ENCODE measurements at places on chromosomes 13 and 19.

GRCh38 chr13:98856983-98857382, 104.5 kb upstream of the SLC15A1 start:
- DNase-seq = no peak

DNA sequence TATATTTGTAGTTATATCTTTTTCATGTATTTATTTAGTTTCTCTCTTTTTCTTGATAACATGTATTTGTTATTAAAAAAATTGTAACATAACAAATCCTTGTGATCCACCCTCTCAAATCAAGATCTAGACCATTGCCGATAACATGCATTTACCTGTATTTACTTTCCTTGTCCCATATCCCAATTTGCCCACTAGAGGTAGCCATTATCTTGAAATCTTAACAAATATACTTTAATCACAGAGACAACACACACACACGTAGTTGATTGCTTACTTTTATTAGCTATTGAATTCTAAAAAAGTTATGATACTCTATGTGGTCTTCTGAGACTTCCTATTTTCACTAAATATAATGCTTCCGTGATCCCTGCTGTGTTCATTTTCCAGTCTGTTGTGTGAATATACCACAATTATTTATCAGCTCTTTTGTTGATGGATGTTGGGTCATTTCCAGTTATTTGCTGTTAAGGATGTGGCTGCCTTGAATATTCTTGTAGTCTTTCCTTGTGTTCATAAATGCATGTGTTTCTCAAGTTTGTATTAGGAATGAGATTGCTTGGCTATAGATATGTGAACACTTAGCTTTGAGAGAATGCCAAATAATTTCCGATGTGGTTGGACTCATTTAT, 31.3 kb upstream of the ZMYM2 start:
- no peak for DNase-seq

- no peak for DNase-seq
Observed at GRCh38 chr13:74070065-74070464, 64.1 kb downstream of the KLF12 start.

DNA sequence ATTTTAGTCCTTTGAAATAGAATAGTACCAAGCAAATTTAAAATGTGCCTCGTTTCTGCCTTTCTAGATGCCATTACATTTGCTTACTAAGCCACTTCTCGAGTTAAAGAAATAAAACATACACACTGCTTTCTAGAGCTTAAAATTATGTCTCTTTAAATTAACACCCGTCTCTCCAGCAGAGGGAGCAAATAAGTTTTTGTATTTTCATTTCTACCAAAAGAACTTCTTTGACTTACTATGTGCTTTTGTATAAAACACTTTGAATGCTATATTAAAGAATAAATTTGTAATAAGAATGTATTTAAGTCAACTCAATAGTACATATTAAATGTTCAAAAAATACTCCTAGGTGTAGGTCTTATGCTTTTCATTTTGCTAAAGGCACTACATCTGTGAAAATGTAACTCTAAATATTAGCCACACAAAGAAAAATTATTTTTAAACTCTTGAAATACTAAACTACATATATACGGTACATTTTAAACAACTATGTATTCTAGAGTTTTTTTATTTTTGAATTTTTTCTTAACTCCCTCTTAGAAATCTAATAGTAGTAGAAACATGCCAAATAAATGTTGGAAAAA, 269.3 kb upstream of the MIR17HG start:
- DNase-seq = no peak

Data from skeletal muscle cell (primary cell).